Activated CD8-positive, alpha-beta memory T cell treated with anti-CD3 and anti-CD28 coated beads for 4 hours (primary cell): ENCODE measurements at places on chromosomes 2 and 18.

- peak; percentile 68 for DNase-seq
Observed at GRCh38 chr2:237434866-237435311, 20.9 kb upstream of the COL6A3 start.

DNA sequence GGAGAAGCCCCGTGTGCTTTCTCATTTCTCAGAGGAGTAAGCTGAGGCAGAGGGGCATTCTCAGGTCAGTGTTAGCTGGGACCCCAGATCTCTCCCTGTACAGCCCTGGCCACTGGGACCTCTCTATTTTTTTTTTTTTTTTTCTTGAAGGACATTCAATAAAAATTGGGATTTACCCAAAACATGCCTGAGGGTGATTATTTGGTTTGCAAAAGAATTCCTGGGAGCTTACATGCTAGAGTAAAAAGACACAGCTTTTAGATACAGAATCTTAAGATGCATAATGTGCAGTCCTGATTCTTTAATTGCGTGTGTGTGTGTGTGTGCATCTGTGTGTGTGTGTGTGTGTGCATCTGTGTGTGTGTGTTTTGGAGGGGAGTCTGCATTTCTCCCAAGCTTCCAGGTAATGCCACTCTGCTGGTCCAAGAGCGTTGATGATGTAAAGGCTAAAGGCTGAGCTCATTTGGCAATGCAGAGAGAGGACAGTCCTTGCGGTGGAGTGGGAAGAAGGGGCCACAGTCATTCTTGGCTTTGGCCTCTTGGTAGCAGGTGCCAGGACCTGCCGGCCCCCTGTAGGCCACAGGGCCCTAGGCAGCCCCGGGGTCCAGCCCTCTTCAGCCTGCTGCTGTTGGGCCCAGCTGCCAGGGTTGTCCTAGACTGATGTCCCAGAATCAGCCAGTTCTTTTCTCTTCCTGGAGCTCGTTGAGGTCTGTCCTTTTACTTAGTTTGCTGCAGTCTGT lies 74.1 kb upstream of the MCFD2 start:
- no peak for DNase-seq

GRCh38 chr2:147110317-147110716 lies 734.5 kb upstream of the ACVR2A start:
- no peak for DNase-seq

DNA sequence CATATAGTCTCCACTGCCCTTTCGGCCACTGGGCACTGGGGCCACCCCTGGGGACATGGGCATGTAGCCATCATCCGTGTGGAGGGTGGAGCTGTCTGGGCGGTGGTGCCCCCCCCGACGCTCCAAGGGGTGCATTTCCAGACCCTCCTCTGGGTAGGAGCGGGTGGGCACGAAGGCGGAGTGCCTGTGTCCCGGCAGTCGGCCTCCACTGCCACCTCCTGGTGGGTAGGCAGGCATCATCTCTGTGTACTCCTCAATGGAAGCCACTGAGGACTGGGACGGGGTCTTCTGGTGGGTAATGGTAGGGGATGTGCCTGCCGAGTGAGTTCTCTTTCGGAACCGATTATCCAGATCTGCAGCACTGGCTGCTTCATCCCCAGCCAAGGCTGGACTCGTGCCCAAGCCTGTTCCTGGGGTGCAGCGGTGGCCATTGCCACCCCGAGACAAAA lies 2.8 kb downstream of the IRS1 start:
- DNase-seq: no peak

DNA sequence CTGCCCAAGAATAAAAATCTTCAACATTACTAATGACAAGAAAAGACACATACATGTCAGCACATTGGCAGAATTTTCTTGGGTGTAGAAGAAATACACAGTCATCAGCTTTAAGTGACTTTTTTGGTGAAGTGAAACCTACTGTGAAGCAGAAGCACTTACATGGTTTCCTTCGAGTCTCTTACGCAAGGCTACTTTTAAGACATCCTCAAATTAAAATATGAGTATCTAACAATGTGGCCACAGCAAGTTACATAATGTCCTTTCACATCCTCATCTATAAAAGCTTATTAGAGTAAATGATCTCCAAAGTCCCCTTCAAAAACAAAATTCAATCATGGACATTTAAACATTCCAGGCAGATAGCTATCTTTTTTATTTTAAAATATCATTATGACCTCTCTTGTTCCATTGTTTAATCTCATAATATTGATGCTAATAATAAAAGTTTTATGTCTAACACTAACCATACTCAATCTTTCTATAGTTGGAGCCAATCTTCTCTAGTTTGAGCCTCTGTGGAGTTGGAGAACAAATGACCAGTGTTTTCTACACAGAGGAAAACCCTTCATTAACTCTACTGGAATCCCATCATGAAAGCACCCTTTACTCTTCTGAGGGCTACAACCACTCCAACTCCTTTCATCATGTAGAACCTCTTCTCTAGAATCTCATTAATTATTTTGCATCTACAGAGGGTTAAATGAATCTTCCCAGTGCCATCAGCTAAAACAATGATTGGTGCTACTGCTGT lies 182.2 kb upstream of the ZFP36L2 start:
- DNase-seq: no peak

- DNase-seq: no peak
Observed at GRCh38 chr2:208358758-208359631, 47.6 kb upstream of the PTH2R start.

DNA sequence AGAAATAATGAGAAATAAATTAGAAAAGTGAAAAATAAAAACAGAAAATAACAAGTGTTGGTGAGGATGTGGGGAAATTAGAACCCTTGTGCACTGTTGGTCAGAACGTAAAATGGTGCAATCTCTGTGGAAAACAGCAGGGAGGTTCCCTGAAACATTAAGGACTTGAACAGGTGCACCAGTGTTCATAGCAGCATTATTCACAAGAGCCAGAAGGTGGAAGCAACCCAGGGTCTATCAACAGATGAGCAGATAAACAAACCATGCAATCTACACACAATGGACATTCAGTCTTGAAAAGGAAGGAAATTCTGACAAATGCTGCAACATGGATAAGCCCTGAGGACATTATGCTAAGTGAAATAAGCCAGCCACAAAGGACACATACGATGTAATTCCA lies 58.2 kb upstream of the TFCP2L1 start:
- DNase-seq: no peak

- DNase-seq: no peak
Observed at GRCh38 chr2:44620189-44620990, 258.6 kb downstream of the CAMKMT start.
